ENCODE measurements at places on chromosomes 4 and X. TPM values are rescaled to one million over a fixed set of nuclear protein-coding genes. Genes with fewer than 3 reads are reported as not detected.

DNA sequence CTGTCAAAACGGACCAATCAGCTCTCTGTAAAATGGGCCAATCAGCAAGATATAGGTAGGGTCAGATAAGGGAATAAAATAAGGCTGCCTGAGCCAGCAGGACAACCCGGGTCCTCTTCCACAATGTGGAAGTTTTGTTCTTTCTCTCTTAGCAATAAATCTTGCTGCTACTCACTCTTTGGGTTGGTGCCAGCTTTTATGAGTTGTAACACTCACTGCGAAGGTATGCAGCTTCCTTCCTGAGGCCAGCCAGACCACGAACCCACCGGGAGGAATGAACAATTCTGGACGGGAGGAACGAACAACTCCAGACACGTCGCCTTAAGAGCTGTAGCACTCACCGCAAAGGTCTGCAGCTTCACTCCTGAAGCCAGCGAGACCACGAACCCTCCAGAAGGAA is 287.8 kb downstream of the RAPGEF2 start:
- peak; percentile 88 for DNase-seq

The TLL1 gene
- total RNA-seq = not detected

The BTC gene
- total RNA-seq = 0.29 TPM

The MAGEB10 gene
- total RNA-seq = 1.5 TPM

DNA sequence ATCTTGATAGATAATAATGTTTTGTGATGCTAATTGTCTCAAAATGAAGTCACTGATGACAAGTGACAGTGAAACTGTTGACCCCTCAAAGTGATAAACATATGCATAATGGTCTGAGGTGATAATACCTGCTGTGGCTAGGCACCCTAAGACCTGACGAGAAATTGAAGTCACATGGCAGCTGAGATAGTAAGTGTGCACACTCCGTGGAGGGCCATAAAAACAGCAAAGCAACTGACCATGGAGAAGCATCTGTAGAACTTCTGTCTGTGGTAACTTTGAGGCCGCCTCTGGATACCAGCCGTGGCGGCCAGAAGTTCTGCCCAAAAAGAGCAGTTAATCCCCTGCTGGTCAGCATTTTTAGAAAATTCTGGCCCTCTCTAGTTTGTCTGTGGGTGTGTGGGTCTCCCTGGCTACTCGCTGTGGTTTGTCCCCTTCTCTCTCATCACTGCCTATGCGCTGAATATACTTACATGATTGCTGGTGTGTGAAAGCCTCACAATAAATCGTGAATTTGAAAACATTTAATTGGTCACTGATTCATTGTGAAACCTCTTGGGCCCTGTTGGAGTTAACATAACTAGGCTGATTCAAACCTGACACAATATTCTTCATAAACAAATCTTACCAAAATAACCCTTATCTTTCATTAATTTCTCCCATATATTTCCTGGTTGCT is 50.6 kb downstream of the CCDC149 start:
- DNase-seq = no peak

The TRIM61 gene
- total RNA-seq = not detected

GRCh38 chr4:101265816-101266172 is 81.5 kb downstream of the PPP3CA start:
- no peak for DNase-seq

The ATP1B4 gene
- total RNA-seq = not detected
